ENCODE measurements at places on chromosomes 2 and 18.

DNA sequence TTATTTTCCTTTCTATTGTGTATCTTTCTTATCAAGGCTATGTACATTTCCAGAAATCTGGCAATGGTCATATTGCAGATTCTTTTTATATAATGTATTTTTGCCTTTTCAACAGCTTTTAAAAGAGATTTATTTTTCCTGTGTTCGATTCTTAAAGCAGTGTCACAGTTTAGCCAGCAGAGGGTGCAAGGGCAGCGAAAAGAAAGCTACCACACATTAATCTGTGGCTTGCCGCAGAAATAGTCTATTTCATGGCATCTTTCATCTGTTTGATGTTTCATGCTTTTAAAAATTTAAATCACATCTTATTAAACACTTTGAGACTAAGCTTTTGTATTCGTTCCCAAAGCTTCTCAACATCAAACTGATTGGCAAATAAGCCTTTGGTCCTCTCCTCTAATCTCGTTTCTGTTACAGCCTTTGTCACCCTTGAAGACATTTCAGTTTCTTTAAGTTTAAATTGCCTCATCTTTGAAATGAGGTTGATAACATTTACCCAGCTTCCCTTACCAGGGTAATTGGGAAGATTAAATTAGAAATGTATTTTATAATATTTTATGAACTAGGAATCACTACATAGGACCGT, 73.3 kb downstream of the PIK3C3 start:
- peak; percentile 6 for DNase-seq

DNA sequence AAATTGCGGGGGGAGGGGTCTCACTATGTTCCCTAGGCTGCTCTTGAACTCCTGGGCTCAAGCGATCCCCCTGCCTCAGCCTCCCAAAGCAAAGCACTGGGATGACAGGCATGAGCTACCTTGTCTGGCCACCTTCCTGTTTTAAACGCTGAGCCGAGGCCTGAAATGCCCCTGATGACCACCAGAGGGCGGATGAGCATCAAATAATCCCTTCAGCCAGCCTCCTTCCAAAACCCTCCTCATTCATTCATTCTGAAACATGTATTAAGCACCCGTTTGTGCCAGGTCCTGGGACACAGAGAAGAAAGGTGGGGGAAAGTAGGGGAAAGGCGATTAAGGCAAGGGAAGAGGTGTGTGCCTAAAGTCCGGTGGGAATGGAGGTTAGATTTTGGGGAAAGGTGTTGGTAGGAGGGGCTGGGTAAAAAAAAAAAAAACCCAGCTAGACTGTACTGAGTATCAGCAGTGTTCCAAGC, 30.7 kb upstream of the PTMA start:
- DNase-seq = peak; percentile 67

- DNase-seq = peak; percentile 85
Measured at GRCh38 chr18:50203801-50204604, 9.1 kb upstream of the MYO5B start.

GRCh38 chr2:127576433-127577207, 41.1 kb downstream of the MYO7B start:
- no peak for DNase-seq

DNA sequence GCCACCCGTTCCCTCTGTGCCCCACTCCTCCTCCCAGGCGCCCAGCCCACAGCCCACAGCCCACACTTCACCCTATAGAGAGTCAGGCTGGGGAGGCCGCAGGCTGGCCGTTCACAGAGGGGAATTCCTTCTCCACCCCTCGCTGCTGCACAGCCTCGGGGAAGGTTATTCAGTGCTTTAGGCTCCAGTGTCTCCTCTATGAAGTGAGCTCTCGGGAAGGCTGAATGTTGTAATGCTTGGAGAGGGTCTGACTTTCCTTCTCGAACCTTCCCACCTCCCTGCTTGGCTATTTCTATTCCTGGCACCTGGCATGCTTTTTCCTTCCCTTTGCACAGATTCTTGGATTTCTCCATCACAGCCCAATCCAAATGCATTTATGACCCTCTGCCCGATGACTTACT, 62.5 kb upstream of the SMAD7 start:
- DNase-seq = no peak

DNA sequence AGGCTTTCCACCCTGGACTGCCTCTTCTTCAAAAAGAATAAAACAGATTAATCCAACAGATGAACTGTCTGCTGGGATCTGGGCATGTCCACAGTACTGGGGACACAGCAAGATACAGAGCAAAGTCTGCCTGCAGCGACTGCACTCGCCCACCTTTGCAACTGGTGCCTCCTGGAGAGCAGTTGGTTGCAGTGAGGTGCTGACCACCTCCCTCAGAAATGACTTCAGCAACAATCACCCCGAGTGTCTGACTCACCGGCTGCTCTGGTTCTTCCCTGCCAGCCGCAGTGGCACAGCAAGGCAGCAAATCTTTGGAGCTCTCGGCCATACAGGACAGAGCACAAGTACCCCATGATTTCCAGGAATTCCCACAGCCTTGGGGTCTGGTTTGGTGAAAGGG, 179.7 kb downstream of the ANAPC1 start:
- DNase-seq = no peak

DNA sequence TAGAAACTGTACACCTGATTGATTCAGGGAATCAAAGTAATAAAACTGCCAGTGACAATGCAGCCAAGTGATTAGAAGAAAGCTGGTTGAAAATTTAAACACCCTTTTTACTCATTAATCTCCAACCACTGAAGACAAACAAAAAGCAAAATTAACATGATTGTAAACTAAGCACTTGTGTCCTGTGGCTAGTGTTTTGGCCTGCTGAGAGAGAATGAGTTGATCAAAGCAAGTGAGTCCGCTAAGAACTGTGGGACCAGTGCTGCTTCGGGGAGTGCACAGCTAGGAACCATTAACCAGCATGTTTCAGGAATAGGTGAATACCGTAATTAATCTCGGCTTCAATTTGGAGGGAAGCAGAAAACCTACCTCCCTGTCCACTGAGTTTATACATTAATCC, 13.6 kb upstream of the PAPOLG start:
- peak; percentile 64 for DNase-seq

All from NCI-H1417 (cell line).